NCI-H524 treated with DMSO at 0.1 percent for 48 hours (cell line): ENCODE measurements at places on chromosomes 1 and 21.

- DNase-seq: no peak
Measured at GRCh38 chr1:237792726-237793125, 98.0 kb downstream of the ZP4 start.

GRCh38 chr1:178532392-178532791 is 19.5 kb downstream of the TEX35 start:
- DNase-seq: no peak

DNA sequence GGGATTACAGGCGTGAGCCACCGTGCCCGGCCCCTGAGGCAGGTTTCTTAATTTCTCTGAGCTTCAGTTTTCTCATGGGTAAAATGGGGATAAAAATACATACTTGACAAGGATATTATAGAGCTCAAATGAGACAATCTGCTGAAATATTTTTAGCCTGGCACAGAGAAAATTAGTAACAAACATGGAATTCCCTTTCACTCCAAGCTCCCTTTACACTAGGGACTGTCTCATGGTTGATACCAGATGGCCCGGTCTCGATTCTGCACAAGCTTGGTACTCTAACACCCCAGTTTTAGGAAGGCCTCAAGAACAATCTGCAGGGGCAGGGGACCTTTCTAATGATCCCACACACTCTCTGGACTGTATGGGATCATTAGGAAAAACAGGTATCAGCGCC is 671.7 kb downstream of the SMYD3 start:
- DNase-seq: no peak

DNA sequence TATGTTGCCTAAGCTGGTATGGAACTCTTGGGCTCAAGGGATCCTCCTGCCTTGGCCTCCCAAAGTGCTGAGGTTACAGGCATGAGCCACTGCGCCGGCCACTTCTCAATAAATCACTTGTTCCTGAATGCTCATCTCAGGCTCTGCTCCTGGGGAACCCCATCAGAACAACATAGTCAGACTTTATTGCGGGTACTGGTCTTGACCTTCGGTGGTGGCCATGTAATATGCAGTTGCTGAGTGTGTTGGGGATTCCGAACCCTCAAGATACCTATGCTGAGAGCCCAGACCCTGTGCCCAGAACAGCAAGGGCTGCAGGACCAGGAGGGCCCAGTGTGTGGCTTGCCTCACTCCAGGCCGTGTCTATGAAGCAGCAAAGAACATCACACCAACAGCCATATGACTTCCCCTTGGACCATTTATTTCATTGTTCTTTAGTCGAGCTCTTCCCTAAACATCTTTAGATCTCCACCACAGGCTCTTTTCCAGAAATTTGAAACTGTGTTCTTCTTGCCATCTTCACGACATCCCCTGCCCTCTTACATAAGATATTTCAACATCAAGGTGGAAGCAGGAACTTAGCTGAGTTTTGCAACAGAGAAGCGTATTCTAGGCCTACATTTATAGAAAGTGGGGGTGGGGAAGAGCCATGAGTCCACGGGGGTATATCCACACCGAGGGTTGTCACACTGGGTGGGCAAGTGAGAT is 12.7 kb upstream of the SDHB start:
- DNase-seq: no peak

DNA sequence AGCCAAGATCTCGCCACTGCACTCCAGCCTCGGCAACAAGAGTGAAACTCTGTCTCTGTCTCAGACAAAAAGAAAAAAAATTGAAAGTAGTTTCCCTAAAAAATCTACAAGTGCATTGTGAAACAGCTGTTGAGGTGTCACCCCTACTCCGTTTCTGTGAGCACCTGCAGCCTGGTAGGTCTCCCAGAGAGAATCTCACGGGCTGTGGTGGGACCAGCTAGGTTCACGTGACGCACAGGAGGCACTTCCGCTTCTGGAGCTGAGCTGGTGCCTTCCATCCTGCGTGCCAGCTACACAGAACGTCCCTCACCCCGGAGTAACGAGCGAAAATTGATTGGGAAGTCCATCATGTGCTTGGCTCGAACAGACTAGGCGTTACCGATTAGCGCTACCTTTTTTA is 66.8 kb downstream of the COL24A1 start:
- no peak for DNase-seq
